ENCODE measurements at places on chromosomes 7 and 10. TPM values are rescaled to one million over a fixed set of nuclear protein-coding genes. Genes with fewer than 3 reads are reported as not detected.

- peak; percentile 32 for DNase-seq
Measured at GRCh38 chr7:42351316-42351935, 114.4 kb upstream of the GLI3 start.

GRCh38 chr10:119315128-119316001 lies 108.0 kb downstream of the GRK5 start:
- peak; percentile 98 for DNase-seq

DNA sequence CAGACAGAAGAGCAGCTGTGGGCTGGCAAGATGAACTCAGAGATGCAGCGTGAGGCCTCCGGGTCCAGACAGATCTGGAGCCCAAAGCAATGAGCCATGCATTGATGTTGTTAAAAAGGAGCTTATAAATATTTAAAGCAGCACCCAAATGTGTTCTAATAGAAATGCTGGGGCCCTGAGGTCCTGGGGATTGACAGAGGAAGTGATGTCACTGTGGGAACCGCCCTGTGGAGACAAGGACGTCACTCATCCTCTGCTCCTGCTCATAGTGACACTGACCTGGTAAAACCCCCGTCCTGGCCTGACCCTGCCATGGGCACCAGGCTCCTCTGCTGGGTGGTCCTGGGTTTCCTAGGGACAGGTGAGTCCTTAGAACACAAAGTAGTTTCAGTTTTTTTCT lies 197.0 kb upstream of the PRSS58 start:
- no peak for DNase-seq

- DNase-seq: peak; percentile 39
Measured at GRCh38 chr10:76080451-76080850, 649.0 kb downstream of the LRMDA start.

DNA sequence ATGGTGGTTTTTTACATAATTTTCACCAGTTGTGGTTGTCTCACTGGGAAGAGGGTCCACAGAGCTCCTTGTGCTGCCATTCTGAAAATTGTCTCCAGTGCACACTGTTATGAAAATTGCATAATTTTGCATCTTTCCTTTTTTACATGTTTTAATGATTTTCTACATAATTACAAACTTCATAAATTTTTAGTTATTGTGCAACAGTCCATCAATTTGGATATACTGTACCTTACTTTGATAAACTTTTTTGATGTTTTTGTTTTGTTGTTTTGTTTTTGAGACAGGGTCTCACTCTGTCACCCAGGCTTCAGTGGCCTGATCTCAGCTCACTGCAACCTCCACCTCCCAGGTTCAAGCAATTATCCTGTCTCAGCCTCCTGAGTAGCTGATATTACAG lies 70.6 kb upstream of the AUTS2 start:
- DNase-seq: no peak

Gene MKX
- polyA plus RNA-seq: 36.2 TPM

Data from GM23248 (cell line).